ENCODE measurements at places on chromosomes 2 and 18.

DNA sequence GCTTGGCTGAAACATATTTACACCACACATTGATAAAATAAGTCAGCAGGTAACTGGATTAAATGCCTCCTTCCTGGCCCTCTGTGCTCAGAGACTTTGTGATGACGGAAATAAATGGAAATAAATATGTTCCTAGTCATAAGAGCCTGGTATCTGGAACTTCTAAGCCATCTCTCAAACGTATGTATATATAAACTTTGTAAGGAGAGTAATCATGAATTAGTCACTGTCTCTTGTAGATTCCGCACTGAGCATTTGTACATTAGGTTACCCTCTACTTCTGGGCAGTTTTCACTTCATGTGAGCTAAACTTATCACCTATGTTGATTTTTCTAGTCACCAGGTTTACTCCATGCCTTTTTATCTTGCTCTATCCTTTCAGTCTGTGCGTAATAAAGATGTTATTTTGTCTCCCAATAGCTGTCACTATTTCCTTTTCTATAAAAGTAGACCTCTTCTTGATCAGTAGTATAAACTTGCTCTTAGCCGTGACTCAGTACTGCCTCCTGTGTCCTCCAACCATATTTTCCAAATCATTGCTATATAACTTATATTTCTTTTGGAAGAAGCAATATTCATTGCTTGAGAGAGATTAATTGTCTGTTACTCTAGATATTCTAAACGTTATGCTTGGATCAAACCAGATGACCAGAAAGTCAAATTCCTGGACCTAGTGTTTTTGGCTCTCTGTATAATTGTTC lies 53.2 kb downstream of the FEZ2 start:
- DNase-seq, result no peak

DNA sequence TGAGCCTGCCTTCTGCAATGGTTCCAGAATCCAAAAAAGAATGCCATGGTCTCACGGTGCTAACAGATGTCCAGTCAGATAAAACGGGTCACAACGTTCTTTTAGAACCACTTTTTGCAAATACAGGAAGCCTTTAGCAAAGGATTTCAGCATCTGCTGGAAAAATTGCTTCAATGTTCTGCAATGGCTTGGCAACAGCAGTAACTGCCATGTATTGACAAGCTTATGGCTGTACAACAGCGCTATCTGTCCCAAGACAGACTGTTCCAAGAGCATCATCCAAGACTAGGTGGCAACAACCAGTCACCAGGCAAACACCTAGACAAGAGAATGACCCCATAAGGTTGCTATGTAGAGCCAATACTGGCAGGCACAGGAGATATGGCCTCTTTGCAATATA lies 37.6 kb upstream of the RIOK3 start:
- no peak for DNase-seq

DNA sequence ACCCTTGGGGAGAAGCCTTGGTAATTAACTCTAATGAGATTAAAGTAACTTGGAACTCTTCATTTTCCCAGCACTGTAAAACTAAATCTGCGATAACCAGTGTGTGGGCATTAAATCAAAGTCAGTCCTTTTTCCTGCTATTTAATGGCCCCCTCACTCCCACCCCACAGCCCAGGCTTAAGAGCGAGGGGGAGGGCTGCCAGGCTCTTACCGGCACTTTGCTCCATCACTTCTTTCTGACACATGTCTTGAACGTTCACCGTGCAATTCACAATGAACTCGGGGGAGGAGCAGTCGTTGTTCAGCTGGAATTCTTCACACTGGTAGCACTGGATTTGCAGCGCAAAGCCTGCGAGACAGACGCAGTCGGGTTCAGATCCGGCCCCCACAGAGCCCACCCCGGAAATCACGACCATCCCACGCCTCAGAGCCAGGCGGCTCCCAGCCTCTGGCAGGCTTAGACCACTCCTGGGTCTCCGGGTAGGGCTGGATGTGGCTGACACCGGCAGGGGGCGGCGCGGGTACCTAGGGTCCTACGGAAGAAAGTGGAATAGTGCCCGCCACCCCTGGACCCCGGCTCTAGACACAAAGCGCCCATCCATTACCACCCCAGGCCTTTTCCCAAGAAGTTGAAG lies 1.7 kb downstream of the LYPD1 start:
- peak; percentile 44 for DNase-seq

- no peak for DNase-seq
Measured at GRCh38 chr2:126832014-126832413, 66.7 kb upstream of the TEX51 start.

GRCh38 chr2:45260946-45261345 lies 251.7 kb upstream of the SIX2 start:
- no peak for DNase-seq

DNA sequence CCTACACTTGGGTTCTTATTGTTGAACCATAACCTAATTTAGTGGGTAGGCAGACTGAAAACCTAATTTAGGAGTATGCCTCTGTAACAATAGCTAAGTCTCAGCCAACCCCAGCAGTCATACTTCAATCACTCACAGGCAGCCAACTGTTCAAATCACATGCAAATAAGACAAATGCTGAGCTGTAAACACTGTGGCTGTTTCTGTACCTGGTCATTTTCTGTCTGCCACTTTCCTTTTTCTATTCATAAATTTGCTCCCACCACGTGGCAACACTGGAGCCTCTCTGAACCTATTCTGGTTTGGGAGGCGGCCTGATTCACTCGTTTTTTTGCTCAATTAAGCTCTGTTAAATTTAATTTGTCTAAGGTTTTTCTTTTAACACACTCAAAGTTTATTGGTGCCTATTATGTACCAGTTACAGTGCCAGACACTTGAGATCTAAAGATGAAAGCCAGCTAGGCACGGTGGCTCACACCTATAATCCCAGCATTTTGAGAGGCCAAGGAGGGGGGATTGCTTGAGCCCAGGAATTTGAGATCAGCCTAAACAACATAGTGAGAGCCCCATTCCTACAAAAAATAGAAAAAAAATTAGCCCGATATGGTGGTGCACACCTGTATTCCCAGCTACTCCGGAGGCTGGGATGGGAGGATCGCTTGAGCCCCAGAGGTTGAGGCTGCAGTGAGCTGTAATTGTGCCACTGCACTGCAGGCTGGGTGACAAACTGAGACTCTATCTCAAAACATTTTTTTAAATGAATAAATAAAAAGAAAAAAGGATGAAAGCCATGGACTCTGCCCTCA lies 41.1 kb downstream of the THNSL2 start:
- no peak for DNase-seq

DNA sequence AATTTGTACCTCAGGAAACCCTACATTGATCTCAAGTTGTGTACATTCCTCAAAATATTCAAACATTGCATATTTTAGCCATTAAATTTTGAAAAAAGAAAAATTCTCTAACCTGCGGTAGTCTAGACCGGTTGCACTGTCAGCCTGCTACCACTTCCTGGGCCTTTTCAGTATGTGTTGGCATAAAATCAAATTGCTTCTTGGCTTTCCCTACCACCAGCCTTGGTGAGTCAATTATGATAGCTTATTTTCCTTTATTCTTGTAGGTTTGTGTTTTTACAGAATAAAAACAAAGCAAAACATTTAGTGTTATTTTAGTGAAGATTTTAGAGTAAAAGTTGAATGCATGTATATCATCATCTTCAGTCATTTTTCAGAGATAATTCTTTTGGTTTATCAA lies 61.2 kb downstream of the FAM171B start:
- no peak for DNase-seq

DNA sequence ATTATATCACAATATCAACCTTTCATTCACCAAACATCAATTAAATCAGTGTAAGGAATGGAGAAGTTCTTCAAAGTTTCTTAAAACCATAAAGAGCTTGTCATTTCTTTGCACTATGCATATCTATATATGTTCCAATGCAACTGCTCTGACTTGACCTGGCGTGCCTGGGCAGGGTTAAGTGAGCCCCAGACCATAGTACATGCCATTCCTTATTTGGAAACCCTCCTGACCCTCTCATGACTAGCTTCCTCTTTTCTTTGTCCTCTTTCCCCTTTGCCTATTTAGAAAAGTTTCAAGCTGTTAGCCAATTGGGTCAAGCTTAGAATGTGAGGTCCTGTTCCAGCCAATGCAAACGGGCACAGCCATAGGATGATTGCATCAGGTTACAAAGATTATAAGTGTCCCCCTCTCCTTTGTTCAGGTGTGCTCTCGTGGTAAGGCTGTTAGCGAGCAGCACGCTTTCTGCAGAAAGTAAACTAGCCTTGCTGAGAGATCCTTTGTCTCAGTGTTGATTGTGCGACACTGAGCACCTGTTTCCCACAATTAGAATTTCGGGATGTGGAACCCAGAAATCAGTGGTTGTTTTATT lies 78.2 kb upstream of the UXS1 start:
- no peak for DNase-seq

DNA sequence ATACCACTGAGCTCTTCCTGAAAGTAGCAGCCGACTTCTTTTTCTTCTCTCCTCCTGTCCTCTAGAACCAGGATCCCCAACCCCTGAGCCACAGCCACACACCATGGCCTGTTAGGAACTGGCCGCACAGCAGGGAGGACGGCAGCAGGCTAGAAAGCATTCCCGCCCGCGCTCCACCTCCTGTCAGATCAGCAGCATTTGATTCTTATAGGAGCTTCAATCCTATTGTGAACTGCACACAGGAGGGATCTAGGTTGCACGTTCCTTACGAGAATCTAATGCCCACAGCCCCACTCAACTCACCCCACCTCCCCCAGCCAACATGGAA lies 179.1 kb upstream of the SH3BP4 start:
- no peak for DNase-seq

- no peak for DNase-seq
Measured at GRCh38 chr2:1707771-1708418, 36.4 kb downstream of the PXDN start.

DNA sequence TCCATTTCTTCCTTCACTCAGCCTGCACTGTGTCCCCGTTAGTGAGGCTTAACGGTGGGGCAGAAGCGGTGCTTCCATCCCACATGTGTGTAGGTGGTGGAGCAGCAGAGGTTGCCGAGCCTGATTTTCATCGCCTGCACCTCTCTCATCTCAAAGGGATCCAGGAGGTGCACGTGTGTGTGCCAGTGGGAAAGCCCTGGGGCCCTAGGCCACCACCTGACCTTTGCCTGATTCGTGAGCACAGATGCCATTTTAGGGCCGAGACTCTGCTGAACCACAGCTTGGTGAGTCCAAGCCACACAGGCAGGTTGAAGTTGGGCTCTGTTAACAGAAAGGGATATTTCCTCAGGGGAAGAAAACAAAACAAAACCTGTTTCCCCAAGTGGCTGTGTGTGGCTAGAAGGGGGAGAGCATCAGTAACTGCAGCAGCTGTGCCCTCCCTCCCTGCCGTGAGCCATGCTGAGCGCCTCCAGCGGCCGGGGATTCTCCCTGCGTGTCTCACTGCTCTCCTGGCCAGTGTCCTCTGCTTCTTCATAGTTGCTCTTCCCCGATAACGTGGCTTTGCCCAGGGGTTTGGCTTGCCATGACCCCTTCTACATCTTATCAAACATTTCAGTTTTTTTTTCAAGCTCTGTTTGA lies 81.5 kb downstream of the MAPRE2 start:
- DNase-seq, result no peak

- DNase-seq, result no peak
Measured at GRCh38 chr2:156327835-156328695, 4.5 kb downstream of the NR4A2 start.

DNA sequence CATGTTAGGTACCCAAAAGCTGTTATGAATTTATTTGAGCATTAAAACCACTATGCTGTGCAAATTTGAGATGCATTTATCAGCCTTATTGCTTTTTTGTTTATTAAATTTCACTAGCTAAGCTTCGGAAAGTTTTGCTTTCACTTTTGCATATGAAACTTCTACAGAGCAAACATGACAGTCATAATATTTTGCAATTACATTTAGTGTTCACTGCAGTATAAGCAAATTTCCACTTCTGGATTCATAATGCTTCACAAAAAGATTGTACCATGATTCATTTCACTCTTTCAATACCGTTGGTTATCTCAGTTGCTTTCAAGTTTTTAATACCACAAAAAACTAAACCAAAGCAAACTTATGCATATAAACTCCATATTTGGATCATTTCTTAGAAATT lies 228.7 kb upstream of the SLC8A1 start:
- DNase-seq, result no peak

DNA sequence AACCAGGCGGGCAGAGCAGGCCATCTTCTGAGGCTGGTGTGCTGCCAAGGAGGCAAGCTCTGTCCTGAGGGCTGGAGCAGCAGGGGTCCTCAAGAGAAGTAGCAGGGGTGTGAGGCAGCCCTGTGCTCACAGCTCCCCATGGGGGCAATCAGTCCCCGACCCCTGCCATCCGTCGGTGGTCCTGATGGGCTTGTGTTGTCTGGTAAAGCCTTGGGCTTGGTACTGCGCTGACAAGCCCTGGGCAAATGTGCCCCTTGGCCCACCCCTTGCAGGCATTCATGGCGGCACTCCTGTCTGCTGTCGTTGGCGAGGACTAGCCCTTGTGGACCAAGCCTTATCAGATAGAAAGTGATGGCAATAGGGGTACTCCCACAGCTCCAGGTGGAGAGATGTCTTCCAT lies 22.6 kb upstream of the SCLY start:
- DNase-seq, result no peak

All from NCI-H1694 treated with DMSO at 0.1 percent for 48 hours (cell line).